ENCODE measurements at places on chromosomes 5 and 9. TPM values are rescaled to one million over a fixed set of nuclear protein-coding genes. Genes with fewer than 3 reads are reported as not detected.

Gene ZNF618
- total RNA-seq, result 26.6 TPM

DNA sequence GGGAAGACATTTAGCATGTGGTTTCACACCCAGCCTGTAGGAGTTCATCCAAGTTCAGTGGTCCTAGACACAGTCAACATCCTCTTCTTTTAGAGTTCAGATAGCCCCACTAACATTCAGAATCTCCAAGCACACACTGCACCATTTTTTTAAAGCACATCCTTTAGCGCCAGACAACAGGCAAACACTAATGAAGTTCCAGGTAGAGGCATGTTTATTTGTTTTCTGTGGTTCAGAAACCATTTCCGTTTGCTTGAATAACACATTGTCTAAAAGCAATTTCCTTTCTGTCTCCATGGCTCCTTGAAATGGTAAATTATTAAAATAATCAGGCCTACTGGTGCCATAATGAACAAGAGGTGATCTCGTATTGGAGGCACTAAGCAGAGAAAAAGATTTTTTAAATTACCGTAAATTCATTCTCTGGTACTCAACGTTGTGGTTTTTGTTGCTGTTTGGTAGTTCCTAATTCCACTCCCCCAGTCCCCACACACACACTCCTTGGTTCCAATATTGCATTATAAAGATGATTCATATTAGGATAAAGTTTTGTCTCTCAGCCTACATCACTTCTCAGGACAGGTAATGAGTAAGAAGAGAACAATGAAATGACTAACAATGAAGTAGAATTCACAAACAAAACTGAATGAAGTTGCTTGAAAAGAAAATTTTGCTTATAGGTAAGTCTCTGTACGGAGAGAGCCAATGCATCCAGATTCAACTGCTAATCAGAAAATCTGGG lies 153.1 kb downstream of the PCSK1 start:
- DNase-seq, result no peak

- DNase-seq, result no peak
Observed at GRCh38 chr5:74357827-74358226, 282.7 kb downstream of the ENC1 start.

DNA sequence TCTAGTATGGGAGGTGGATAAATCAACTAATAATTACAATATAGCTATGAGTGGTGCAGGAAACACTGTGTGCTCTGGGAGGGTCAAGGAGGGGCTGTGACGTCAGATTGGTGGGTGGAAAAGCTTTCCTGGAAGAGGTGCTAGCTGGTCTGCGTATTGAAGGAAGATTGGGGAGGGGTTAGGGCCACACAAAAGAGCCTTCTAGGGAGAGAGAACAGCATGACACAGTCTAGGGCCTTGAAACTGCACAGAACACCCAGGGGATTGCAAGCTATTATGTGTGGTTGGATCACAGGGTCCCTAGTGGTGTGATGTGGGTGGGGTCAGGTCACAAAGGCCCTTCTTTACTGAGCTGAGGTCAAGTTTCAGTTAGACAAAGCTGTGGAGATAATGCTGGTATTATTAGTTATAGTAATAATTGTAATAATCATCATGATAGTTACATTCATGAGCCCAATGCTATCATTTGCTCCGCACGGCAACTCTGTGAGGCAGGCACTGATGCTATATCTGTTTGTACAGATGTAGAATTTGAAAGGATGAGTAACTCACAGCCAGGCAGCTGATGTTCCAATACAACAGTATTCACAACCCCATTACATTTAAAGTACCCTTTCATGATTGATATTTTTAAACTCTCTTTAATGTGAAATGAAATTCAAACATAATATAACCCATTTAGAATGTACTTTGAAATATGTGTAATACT lies 197.4 kb upstream of the IL12B start:
- no peak for DNase-seq

- DNase-seq, result no peak
Observed at GRCh38 chr5:160001457-160001856, 7.5 kb upstream of the TTC1 start.

DNA sequence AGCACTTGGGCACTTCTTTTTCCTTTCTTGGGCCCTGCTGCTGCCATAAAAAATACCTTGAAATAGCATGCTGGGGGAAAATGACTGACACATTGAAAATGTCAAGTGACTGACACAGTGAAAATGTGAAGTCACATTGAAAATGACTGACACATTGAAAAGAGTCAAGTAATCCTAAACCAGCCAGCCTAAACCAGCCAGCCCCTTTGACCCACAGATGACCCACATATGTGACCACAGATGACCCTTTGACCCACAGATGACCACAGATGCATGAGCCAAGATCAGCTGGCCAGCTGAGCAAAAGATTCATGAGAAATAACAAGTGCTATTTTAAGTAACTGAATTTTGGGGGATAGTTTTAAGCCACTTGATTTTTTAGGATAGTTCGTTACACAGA lies 97.8 kb upstream of the SLC28A3 start:
- DNase-seq, result no peak

DNA sequence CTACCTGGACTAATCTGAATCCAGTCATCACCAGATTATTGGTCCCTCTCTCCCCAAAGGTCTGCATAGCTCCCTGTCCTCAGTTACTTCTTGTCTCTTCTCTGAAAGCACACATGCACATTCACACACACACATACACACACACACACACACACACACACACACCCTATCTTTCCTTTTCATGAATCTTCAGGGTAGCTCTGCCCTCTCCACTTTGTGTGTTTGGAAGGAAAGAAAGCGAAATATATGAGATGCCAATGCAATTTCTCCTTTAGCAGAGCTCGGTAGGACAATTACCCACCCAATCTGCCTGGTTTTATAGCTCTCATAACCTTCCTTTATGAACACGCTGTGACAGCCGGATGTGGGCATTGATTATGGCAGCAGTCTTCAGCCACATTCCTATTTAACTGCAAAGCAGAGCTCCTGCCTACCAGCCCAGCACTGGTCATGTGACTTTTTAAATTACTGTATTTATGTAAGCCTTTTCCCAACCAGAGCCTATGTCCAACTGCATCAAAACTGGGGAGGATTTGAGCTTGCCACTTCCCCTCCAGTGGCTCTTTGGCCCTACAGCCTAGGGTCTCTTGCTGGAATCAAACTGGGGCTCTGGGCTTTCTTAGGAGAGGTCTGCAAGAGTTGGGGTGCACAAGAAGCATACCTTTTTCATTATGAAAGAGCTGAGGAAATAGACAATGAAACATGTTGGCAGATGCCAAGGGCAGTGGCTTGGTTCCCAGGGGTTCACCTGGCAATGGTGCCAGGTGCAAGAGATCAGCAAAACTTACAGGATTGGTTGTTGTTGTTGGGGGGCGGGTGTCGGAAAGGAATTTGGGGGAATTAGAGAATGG lies 20.8 kb upstream of the MATR3 start:
- DNase-seq, result peak; percentile 61

GRCh38 chr9:77957652-77958051 lies 74.0 kb downstream of the GNAQ start:
- DNase-seq, result no peak

DNA sequence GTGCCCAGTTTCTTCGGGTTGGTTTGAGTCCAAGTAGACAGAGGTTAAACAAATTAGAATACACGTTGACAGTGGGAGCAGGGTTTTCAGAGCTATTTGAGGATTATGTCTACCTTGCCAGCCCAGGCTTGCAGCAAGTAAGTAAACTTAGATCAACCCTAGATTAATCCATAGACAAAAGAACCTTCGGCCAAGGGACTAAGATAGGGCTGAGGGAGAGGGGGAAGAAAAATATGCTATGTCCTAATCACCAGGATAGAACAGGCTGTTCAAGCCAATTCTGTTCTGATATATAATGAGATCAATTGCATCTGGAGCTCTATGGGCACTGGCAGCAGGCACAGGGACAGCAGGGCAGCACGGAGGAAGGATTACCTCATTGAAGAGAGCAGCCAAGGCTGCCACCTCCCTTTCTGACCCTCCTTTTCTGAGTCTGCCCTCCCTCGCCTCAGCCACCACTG lies 377.7 kb downstream of the PIK3R1 start:
- peak; percentile 42 for DNase-seq

DNA sequence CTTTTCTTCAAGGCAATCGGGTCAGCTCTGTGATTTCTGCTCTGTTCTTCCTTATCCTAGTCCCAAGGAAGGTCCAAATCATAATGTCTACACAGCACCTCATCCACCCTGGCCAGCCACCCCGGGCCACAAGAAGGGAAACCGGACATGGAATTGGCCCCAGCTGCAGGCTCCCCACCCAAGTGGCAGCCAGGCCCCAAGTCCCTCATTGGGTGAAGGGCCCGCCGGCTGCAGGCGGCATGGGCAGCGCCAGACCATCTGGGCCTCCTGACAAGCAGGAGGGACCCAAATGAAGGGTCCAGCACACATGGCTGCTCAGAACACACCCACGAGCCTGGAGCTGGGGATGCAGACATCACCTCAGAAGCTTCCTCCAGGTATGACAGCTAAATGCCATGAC lies 33.7 kb downstream of the BICD2 start:
- no peak for DNase-seq

Gene ACTBL2
- total RNA-seq, result not detected

- peak; percentile 65 for DNase-seq
Observed at GRCh38 chr5:124906339-124907097, 160.1 kb upstream of the ZNF608 start.

GRCh38 chr9:107485458-107486043 lies 4.0 kb downstream of the KLF4 start:
- no peak for DNase-seq

GRCh38 chr5:172280929-172281328 lies 2.6 kb downstream of the UBTD2 start:
- DNase-seq, result peak; percentile 14

All from mucosa of gallbladder (tissue), 1 donor.